ENCODE measurements at places on chromosomes 5 and 9.
A peak's percentile ranks its signal among the peaks of the same experiment; 100 is the strongest.

DNA sequence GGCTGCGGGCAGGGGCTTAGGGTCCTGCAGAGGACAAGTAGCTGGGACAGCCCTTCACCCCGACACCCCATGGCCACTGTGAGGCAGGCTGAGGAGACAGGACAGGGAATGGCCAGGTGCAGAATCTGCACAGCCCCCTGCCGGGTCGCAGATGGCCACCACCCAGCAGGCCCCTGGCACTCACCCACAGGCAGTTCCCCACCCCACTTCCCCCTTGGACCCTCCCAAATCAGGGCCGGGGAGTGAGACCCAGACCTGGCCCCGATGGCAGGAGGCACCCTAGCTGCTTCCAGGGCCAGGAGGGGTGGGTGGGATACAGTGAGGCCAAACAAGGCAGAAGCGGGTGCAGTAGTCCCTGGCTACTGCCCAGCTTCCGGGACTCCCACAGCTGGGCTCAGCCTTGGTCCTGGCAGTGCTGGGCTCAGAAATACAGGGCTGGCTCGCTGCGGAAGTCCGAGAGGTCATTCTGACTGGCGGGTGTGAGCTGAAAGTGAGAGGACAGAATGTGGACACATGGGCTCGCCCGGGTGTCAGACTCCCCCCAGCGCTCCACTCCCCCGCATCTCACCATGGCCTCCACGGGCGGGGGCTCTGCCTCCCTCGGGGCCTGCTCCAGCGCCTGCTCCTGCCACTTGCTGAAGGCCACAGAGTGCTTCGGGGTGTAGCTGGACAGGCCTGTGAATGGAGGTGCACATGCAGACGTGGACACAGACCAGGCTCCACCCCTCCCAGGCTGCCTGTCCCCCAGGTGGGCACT lies 3.4 kb downstream of the SSNA1 start:
- no peak for DNase-seq

- no peak for DNase-seq
Observed at GRCh38 chr9:112887381-112887780, 3.3 kb downstream of the SLC46A2 start.

DNA sequence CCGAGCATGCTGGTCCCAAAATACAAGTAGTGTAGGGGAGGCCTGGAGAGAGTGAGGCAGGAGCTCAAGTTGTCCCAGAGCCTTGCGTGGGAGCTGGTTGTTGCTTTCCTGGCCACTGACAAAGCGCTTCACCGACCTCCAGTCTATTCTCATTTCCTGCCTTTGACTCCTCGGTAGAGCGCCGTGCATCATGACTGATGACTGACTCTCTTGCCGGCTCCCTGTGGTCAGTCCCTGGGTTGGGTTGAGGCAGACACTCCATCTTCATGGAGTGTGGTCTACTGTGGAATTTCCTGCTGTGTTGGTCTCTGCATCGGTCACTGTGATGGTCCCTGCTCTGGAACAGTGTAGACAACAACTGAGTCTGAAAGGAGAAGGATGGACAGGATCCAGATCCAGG lies 175.1 kb upstream of the S1PR3 start:
- no peak for DNase-seq

- no peak for DNase-seq
Observed at GRCh38 chr5:91139572-91140200, 243.4 kb downstream of the ARRDC3 start.

DNA sequence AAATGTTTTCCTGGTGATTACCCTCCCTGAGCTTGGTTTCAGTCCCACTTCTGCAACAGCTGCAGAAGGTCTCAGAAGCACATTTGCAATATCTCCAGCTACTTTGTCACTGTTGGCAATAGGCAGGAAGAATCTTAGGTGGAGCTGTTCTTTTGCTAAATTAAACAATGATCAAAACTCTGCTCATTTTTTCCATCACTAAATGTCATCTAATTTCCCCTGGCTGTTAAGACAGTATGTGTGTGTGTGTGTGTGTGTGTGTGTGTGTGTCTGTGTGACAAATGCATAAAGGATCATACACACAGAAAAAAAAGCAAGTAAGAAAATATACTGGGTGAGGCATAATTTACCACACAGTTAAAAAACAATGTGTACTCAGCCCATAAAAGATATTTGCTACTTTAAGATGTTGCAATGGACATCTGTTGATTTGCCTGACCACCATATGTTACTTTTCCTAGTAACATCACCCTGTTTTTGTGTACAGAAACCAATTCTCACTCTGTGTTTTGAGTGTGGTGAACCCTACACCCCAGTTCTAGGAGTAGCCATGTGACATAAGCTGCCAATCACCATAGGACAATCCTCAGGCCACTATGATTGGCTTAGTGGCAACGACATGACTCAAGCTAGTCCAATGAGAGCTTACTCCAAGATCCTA lies 572.6 kb upstream of the CLINT1 start:
- no peak for DNase-seq

- no peak for DNase-seq
Observed at GRCh38 chr9:84679571-84679970, 10.0 kb downstream of the NTRK2 start.

- DNase-seq = peak; percentile 54
Observed at GRCh38 chr9:127862075-127863011, 7.9 kb upstream of the ENG start.

- DNase-seq = no peak
Observed at GRCh38 chr5:145471026-145471425, 364.1 kb downstream of the PRELID2 start.

GRCh38 chr5:71714911-71715310 lies 4.2 kb upstream of the CARTPT start:
- DNase-seq = no peak

- no peak for DNase-seq
Observed at GRCh38 chr9:112194969-112195431, 19.9 kb upstream of the SUSD1 start.

DNA sequence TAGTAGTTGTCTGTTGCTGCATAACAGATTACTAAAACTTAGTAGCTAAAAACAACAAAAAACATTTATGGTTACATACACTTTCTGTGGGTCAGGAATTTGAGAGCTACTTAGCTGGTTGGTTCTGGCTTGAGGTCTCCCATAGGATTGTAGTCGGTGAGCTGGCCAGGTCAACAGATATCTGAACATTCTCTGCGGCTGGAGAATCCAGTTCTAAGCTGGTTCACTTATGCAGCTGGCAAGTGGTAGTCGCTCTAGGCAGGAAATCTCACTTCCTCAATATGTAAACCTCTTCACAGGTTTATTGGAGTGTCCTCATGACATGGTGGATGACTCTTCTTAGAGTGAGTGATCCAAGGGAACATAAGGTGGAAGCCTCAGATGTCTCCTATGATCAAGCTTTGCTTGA lies 65.7 kb upstream of the TNFAIP8 start:
- no peak for DNase-seq

DNA sequence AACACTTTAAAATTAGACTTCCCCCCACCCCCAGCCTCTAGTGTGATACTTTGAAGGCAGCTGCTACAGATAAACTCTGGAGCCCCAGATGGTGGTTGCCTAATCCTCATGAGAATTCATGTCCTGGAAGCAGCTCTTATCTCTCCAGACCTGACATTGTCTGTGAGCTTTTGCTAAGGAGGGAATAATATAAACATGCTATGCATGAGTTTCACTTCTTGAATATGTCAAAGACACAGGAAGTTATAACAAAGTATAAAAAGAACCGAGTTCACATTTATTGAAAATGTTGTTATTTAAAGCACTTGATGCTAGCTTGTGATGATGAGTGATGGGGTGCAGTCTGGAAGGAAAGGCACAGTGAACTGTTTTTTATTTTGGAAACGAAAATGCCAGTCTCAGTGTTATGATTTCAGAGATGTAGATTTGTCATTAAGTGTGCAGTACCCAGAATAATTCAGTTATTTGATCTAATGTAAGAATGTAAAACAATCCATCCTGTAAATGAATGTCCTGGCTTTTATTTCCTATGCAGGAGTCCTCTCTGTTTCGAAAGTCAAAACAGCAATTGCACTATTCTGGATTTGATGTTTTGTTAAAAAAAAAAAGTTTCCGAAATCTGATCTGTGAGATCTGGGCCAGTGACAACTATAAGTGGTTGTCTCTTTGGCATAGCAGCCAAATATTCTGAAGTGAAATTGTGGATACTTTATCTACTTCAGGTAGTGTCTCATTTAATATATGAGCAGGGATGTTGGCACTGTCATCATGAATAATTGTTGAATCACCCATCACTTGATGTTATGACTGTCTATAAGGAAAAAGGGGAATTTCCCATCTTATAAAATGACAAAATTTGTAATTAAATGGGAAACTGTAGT lies 77.0 kb downstream of the ZCCHC7 start:
- DNase-seq = no peak

DNA sequence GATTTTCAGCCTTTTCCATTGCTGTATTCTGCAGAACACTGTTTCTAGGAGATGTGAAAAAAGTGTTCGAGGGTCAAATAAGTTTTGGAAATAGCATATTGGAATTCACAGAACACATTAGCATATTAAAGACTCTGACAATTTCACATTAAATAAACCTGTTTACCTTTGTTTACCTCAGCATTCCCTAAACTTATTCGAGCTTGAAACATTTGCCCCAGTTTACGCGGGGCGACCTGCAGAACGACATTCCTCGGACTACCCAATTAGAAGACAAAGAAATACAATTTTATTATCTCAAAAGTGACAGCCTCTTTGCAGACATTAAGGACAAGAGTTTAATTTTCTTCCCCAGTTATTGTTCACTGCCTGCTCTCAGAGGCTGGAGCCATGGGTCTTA lies 110.3 kb upstream of the NFIB start:
- DNase-seq = no peak

DNA sequence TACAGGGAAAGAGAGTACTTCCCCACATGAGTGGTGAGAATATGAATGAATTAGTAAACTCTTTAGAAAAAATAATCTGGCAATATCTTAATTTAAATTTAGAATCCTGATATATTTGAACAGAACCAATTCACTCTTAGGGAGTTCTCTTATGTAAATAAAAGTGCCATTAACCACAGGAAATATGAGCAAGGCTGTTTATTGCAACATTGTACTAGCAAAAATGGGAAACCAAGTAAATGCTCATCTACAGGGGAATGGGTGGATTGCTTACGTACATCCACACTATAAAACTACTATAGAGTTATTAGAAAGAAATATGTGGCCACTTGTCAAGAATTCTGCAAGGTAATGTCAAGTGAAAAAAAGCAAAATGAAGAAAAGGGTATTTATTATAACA lies 274.5 kb downstream of the TLE1 start:
- no peak for DNase-seq

DNA sequence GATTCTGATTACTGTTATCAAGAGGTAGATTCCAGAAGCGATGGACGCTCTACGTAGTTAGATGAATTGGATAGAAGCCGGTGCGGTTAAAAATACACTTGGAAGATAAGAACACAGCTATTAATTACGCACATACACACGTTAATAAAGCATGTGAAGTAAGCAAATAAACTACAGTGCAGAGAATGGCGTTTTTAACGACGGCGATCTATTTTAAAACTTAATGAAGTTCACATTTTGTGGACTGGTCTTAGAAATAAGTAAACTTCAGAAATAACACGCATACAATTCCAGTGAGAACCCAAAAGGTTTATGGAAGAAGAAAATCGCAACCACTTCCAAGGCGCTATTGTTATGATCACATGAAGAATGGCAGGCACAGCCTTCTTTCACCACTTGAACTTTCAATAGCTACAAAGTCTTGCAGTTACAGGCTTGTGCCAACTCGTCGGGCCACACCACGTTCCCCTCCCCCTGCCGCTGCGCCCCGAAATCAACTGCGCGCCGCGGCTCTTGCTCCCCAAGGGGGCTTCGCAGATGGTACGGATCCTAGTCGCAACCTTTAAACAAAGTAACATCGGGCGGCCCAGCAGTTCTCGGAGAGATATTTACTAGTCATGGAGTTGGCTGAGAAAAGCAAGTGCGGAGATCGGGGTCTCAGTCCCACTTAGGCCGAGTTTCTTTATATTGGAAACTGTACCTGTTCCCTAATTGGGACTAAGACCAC lies 866 bp upstream of the SEMA6A start:
- no peak for DNase-seq

- no peak for DNase-seq
Observed at GRCh38 chr9:93620881-93621820, 44.8 kb downstream of the PHF2 start.

DNA sequence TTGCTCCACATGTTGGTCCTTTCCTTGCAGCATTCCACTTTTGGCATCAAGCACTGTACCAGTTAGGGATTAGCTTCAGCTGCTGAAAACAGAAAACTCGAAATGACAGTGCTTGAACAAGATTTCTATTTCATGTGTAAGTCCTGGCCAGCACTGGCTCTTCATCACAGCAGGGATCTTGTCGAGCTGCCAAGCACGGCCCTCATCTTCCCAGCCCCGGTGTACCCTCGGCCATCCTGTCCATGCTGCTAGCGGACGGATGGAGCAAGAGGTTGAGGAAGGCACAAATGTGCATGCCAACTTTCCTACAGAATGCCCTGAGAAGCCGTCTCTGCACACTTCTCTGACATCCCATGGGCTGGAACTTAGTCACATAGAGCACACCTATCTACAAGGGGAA lies 130.6 kb downstream of the TENT4A start:
- no peak for DNase-seq

DNA sequence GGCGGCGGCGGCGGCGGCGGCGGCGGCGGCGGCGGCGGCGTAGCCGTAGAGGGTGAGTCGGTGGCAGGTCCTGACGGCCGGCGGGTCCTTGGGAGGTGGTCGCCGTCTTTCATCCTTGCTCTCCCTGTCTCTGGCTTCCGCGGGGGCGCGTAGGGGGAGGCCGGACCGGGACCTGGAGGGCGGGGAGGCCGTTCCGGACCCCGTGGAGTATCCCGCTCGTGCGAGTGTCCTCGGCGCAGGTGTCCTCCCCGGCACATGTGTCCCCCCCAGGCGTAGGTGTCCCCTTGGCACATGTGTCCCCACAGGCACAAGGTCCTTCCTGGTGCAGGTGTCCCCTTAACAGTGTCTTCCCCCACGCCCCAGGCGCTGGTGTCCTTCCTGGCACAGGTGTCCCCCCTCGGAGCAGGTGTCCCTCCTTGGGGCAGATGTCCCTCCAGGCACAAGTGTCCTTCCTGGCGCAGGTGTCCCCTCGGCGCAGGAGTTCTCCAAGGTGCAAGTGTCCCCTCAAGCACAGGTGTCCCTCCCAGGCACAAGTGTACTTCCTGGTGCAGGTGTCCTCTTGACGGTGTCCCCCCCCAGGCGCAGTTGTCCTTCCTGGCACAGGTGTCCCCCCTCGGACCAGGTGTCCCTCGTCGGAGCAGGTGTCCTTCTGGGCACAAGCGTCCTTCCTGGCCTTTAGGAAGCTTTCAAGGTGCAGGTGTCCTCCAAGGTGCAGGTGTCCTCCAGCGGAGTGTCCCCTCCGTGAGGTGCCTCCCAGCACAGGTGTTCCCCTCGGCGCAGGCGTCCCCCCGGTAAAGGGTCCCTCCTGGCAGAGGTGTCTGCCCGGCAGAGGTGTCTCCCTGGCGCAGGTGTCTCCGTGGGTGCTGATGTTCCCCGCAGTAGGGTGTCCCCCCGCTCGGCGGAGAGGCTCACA lies 519 bp downstream of the EXOC3 start:
- DNase-seq = no peak

Measured in activated T-helper 1 cell treated with Interleukin-2 at 50 U/mL for 16 hours (primary cell).